ENCODE measurements at places on chromosomes 3 and 15.

DNA sequence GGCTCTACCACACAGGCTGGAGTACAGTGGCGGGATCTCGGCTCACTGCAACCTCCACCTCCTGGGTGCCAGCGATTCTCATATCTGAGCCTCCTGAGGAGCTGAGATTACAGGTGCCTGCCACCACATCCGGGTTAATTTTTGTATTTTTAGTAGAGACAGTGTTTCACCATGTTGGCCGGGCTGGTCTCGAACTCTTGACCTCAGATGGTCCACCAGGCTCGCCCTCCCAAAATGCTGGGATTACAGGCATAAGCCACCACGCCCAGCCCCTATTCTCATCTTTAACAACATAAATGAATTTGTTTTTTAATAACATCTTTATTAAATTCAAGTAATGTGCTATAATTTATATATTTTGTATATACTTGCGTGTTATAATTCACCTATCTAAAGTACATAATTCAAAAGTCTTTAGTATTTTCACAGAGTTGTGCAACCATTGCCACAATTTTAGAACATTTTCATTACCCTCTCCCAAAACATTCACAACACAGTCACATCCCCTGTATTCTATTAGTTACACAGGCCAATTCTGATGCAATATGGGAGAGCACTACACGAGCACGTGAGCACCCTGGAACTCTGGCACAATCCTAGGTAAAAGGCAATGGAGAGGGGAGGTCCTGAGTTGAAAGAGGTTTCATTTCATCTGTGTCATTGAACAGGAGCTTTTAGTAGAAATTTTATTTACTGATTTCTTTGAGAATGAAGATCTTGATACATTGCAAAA, 21.2 kb upstream of the MTMR14 start:
- no peak for DNase-seq

DNA sequence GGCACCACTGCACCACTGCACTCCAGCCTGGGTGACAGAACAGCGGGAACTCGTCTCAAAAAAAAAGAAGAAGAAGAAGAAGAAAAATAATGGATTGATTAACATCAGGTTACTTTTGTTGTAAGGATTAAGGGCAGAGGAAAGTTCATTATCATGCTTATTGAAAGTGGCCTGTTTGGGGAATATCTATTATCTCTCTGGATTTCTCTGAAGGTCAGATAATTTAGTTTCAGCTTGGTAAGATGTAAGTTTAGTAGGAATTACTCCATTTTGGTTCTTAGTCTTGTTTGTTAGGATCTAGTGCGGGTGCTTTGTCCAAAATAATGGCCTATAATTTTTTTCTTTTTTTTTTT, 2.5 kb upstream of the MTMR14 start:
- no peak for DNase-seq

DNA sequence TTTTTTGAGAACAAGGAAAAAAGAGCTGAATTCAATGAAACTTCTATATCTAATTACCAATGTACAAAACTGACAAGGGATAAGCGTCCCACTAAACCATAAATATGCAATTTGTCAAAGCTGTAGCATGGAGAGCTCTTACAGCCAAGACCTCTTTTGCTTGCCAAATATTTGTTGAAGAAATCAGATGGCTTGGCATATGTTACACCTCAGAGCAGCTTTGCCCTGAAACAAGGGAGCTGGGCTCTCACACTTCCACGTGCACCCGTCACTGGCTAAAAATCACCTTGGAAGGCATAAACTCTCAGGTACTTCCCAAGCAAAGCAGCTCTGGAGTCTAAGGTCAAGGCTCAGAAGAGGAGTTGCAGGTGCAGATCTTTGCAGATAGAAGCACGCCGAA, 324.7 kb upstream of the SLCO3A1 start:
- DNase-seq, result no peak

DNA sequence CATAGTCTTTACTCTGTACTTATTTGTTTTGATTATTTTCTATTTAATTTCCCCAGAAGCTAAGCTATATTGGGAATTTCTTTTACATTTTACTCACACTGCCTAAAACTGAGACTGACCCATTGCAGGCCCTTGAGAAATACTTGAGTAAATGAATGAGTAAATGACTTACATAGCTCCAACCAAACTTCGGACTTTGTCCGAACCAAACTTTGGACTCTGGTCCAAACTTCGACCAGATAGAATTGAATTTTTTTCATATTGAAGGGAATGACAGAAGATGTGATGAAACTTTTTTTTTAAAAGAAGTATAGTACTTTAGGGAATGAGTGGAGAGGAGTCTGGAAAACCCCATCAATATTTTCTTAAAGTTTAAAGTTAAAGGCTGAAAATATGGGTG, 75.6 kb upstream of the MYRIP start:
- DNase-seq, result no peak

DNA sequence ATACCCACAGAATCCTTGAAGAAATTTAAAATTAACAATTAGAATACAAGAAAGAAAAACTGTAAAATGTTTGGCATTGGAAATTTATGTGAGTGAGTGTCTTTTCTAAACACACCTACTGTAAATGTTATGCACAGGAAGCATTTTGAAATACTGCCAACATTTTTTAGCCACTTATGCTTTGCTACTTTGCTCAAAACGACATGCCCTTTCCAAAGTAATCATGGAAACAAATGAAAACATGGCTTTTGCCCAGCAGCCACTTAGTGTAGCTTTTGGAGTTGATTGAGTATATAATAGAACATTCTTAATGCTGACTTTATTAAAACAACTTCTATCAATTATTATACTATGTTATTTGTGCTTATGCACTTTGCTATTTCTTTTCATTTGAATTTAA, 823.0 kb downstream of the CADM2 start:
- no peak for DNase-seq

- no peak for DNase-seq
These were observed 783.3 kb downstream of the ZPLD1 start for GRCh38 chr3:103218146-103218545.

- DNase-seq, result no peak
These were observed 13.8 kb downstream of the TLE3 start for GRCh38 chr15:70083946-70084345.

DNA sequence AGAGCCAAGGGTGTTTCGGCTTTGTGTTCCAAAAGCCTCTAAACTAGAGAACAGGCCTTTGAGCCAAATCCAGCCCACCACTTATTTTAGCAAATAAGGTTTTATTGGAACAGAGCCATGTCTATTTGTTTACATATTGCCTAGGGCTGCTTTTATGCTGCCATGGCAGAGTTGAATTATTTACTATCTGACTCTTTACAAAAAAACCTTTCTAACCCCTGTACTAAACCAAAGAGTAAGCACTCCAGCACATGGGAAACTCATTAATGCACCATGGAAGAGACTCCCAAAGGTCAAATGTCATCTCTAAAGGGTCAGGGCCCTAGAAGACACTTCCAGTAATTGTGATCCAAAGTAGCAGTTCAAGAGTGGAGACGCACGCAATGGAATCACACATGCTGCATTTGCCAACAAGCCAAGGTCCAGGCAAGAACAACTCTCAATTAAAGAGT, 22.3 kb downstream of the OSBPL10 start:
- no peak for DNase-seq

GRCh38 chr3:109278546-109278945, 37.8 kb downstream of the DPPA2 start:
- DNase-seq, result no peak

DNA sequence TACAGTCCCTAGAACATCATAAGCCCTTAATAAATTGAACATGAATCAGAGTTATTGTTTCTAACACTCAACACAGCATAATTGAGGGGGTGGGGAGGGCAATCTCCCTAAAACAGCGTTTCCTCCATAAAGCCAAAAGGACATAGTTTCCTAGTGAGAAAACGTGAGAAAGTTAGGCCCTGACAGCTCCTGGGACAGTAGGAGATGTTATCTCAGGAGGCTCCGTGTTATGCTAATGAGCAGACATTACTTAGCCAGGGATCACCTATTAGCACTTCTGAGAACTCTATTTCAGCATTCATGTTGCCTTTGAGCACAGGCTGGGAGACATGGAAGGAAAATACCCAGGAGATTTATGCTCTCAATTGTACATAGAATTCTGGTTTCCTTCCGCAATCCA, 229.1 kb upstream of the ADAMTS9 start:
- DNase-seq, result no peak

GRCh38 chr3:179264449-179264848, 13.5 kb upstream of the KCNMB3 start:
- DNase-seq, result no peak

- DNase-seq, result no peak
These were observed 851 bp upstream of the DCBLD2 start for GRCh38 chr3:98902351-98902740.

- DNase-seq, result no peak
These were observed 3.9 kb upstream of the UBL7 start for GRCh38 chr15:74464897-74465296.

- DNase-seq, result no peak
These were observed 1.8 kb downstream of the IGDCC3 start for GRCh38 chr15:65375871-65376607.

GRCh38 chr15:89362203-89363101, 27.8 kb upstream of the POLG start:
- DNase-seq, result peak; percentile 26

GRCh38 chr3:24351779-24352469, 142.7 kb downstream of the THRB start:
- no peak for DNase-seq

- no peak for DNase-seq
These were observed 36.9 kb downstream of the PLS1 start for GRCh38 chr3:142633073-142633472.

DNA sequence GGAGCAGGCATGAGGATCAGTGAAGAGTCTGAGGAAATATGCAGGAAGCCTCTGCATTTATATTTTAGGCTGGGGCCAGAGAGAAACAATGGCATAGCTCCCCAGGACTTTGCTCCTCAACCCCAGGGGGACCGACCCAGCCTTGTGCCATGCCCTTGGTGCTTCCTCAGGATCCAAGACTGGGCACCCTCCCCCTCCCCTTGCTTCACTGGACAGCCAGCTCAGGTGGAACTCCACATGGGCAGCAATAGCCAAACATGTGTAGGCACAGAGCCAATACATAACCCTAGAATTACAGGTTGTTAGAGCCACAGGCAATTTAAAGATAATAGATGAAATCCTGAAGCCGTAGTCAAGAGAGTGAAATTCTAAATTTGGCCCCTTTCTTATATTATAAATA, 73.0 kb upstream of the ETV5 start:
- DNase-seq, result no peak

DNA sequence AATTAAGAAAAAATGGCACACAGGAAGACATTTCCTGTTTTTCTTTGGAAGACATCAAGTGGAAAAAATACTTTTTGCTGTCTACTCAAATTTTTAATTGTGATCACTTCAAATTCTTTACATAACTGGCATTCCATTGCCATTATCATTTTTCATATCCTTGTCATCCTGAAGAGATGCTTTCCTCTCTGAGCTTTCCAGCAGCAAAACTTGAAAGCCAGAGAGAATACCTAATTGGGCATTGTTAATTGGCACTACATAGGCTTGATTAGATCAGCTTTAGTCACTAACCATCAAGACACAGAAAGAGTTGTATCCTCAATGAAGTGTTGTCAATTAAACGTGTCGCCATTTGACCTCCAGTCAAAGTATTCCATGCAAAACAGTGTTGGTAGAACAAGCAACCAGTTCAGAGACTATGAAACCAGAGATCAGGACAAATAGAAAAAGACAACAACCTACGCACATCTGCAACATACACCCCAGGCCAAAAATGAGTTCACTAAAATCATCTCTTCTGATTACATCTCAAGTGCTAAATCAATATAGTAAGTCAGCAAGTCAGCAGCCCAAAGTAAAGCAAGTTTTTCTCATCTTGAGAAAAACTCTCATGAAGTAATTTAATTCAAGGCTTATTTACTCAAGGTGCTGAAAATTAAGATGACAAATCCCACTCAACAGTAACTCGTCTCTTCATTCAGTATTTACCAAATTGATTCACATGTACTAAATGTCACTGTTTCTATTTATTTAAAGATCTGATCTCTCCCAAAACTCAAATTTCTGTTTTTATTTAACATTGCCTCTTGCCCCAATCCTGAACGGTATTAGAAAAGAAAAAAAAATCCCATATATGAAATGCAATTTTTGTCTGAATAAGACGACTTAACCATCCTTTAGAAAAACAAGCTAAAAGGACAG, 123.0 kb downstream of the SUCLG2 start:
- no peak for DNase-seq

GRCh38 chr15:62254137-62254934, 89.3 kb upstream of the C2CD4B start:
- peak; percentile 86 for DNase-seq
